ENCODE measurements at places on chromosomes 7 and 10.

- no peak for DNase-seq
Measured at GRCh38 chr10:130773941-130774340, 537.6 kb downstream of the TCERG1L start.

DNA sequence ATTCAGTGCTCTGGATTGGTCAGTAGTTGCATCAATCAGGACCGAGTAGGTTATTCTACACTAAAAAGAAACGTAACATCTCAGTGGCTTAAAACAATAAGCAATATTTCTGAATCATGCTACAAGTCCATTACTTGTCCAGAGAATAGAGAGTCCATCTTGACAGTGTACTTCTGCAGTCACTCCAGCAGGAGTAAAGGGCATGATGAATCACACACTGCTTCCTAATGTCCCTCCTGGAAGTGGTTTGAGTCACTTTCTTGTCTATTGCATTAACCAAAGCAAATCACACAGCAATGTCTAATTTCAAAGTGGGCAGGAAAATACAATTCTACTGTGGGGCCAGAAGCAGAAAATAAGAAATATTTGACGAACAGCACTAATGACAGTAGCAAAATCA lies 124.8 kb downstream of the TSPAN12 start:
- no peak for DNase-seq

- no peak for DNase-seq
Measured at GRCh38 chr7:117017702-117018266, 64.5 kb downstream of the ST7 start.

GRCh38 chr10:88097092-88097516 lies 233.7 kb downstream of the PTEN start:
- no peak for DNase-seq

DNA sequence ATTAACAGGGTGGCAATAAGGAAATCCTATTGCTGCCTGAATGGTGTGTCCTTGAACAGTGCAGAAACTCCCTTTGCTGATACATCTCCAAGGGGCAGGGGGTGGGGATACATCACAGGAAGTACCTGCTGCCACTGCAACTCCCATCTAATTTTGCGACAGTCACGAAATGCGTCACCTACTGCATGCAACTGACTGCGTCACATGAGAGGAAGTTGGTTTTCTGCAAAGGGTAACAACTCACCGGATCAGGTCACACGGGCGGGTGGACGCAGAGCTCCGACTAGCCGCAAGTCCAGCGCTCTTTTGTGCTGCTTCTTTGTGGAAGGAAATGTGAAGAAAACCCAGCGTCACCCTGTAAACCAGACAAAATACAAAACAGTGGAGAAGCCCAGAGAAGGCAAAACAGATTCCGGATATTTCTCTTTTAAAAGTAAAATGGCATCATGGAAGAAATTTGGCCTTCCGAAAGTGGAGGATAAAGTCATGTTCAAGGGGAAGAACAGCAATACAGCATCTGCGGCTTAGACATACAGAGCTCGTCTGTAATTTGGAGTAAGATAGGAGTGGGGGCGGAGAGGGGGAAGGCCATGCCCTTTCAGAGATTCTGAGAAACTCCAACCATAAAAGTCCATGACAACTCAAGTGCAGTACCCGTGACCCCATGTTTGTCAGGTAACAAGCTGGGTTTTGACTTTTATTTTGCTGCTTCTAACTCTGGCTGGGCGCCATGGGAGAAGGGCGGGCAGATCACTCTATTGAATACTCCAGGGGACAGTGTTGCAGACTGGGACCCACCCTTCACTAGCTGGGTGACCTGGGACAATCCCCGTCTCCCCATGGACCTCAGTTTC lies 32.3 kb upstream of the PLEKHS1 start:
- no peak for DNase-seq

- DNase-seq, result no peak
Measured at GRCh38 chr7:113890331-113891030, 28.3 kb downstream of the PPP1R3A start.

DNA sequence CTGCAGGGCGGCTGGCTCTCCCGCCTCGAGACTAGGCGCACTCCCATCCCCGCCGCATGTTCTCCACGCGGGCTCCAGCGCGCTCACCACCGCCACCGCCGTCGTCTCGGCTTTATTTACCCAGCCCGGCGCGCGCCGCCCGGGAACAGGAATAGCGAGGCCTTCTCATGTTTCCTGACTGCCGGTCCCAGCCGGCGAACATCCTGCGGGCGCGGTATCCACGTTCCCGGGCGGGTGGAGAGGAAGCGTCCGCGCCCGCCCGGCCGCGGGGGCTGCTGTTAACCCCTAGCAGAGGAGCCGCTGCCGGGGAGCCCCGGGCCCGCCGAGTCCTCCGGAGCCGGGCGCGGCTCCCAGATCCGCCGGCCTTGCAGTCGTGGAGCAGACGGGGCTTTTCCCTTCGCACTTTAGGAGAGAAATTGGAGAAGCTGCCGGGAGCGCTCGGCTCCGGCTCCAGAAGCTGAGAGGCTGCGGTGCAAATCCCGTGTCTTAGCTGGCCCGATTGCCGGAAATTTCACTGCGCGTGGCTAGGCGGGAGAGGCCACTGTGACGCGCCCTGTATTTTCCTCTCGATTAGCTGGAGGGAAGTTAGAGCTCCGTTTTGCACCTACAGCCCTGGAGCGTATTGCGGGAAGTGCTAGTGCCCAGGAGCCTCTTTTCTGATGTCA lies at the start of gene MKX:
Gene MKX, minus strand, starts transcription at position 88 of the 665 bp plus-strand sequence. CDS start 2,404 bp downstream, outside the sequence.
- DNase-seq, result no peak

DNA sequence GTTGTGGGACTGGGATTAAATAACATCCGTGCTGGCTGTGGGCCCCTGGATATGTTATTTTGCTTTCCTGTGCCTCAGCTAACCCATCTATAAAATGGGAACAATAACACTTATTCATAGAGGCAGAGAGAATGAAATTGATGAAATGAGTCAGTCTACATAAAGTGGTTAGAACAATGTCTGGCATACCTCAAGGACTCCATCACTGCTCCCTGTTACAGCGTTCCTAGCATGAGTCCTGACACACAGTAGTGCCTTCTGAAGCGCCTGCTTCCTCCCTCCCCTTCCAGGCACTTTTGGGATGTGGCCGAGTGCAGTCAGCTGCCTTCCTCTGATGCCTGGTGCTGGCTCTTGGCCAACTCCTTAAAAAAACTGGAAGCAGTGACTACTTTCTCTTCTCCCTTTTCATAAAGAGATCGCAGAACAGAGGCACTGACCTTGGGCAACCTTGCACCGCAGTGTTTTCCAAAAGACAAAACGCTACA lies 108.4 kb upstream of the ZMIZ1 start:
- DNase-seq, result no peak

DNA sequence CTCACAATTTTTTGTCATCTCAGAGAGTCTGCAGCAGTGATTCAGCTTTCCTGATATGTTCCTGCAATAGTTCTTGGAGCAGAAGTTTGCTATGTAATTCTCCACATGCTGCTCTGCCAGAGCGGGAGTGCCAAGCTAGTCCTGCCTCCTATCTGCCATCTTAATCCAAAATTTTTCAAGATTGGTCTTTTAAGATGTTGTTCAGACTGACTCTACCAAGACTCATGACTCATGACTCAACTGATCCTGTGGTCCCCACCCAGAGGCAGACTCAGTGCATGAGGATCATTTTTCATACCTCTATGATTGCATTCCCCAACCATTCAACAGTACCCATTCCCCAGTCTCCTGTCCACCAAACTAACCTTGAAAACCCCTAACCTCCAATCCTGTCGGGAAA lies 470.8 kb downstream of the INHBA start:
- DNase-seq, result no peak

- no peak for DNase-seq
Measured at GRCh38 chr7:48421357-48421756, 250.1 kb downstream of the ABCA13 start.

- no peak for DNase-seq
Measured at GRCh38 chr10:72508033-72508432, 117.8 kb downstream of the MICU1 start.

DNA sequence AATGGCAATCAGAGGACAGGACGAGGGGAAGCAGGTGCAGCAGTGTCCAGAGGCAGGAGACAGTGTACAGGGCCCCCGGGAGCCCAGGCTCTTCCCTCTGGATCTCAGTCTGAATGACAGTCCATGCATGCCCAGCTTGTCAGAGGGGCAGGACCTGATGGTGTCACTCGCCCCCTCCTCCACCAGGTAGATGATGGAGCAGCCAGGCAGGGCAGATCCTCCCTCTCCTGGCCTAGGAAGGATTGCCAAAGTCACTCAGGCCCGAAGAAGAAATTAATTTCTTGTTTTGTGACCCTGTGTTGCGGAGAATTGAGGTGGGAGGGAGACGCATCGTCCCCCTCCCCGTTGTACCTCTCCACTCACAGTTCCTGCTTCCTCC lies 4.0 kb downstream of the VSTM4 start:
- DNase-seq, result no peak

- no peak for DNase-seq
Measured at GRCh38 chr7:111708072-111708471, 145.8 kb upstream of the IMMP2L start.

- no peak for DNase-seq
Measured at GRCh38 chr7:34332006-34332405, 326.0 kb upstream of the NPSR1 start.

GRCh38 chr7:50497968-50498367 lies 47.8 kb upstream of the FIGNL1 start:
- DNase-seq, result no peak

DNA sequence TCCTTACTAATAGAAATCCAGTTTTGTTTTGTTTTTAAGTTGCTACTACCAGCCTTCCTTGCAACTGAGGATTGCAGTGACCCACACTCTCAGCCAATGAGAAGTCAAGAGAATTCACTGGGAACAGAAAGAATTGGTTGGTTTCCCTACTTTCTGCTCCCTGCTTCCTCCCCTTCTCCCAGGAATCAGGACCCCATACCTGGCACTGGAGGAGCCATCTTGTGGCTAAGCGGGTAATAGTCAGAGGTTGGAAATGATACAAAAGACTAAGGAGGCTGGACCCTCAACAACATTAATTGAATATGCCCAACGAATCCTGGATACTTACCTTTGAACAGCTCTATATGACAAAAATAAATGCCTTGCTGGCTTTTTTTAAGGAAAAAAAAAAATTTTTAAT lies 6.3 kb downstream of the TMEM176A start:
- DNase-seq, result no peak

GRCh38 chr7:2634267-2635145 lies 2.7 kb downstream of the TTYH3 start:
- no peak for DNase-seq

DNA sequence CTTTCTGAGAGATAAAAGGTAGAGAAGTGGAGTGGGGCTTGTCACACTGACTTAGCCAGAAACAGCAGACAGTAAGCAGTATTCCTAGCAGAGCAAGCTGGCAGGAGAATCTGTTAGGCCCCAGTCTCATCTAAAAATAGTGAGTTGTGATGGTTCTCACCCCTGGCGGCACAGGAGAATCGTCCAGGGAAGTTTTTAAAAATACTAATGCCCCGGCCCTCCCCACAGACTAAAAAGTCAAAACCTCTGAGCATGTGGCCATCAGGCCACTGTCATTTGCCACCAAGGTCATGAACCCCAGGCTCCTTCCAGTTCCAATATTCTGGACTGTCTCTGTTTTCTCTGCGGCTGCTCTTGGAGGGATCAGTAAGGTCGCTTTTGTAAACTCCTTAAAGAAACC lies 34.0 kb downstream of the LYZL1 start:
- no peak for DNase-seq

GRCh38 chr7:55444786-55445185 lies 79.6 kb downstream of the LANCL2 start:
- no peak for DNase-seq

DNA sequence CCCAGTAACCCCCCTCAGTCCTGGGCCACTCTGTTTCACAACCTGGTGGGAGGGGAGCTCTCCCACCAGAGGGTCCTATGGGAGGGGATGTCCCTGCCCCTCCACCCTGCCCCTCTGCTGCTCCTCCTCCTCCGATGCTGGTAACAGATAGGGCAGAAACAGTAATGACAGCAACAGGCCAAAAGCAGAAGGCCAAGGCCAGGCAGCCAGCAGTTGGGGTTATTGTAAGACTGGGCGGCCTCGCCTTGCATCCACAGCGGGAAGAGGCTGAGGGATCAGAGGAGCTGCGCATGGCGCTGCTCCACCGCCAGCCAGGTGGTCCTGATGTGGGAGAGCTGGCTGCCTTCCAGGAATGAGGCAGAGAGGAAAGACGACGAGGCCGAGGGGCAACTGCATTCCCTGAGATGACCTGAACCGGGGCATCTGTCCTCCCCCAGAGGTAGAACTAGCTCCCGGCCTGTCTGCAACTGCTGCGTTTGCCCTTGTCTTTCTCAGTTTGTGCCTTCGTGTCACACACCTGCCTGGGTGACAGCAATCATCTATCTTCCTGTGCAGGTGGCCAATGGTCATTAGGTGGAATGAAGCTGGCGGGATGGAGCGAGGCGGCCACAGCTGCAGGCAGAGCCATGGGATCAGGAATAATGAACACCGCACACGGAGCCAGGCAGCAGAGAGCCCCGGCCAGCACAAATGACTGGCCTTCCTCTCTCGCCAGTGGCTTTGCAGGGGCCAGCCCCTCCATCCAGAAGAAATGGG lies 54.0 kb upstream of the CACUL1 start:
- no peak for DNase-seq

- DNase-seq, result no peak
Measured at GRCh38 chr7:119929891-119930290, 343.1 kb upstream of the KCND2 start.

- no peak for DNase-seq
Measured at GRCh38 chr10:132700156-132701098, 85.5 kb downstream of the NKX6-2 start.

Measured in stimulated activated CD4-positive, alpha-beta T cell treated with anti-CD3 and anti-CD28 coated beads, TNF-alpha, amount 100 ng/mL, for 24 hours (primary cell).